ENCODE measurements at places on chromosomes 5 and 9.

DNA sequence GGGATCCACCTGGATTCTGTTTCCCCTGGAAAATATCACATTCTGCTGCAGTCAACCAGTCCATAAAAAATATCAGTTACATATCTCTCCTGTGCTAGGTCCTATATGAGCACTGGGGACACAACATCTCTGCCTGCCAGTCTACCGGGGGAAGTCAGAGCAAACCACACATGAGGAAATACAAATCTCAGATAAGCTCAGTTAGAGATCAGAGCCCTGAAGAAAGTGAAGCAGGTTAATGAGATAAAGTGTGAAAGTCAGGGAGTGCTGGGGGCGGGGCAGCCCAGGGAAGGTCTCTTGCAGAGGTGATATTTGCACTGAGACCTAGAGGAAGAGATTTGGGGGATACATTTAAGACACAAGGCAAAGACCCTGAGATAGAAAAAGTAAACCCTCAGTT lies 67.8 kb upstream of the SLC1A1 start:
- DNase-seq, result no peak

GRCh38 chr9:38318759-38319495 lies 73.6 kb upstream of the ALDH1B1 start:
- DNase-seq, result no peak

DNA sequence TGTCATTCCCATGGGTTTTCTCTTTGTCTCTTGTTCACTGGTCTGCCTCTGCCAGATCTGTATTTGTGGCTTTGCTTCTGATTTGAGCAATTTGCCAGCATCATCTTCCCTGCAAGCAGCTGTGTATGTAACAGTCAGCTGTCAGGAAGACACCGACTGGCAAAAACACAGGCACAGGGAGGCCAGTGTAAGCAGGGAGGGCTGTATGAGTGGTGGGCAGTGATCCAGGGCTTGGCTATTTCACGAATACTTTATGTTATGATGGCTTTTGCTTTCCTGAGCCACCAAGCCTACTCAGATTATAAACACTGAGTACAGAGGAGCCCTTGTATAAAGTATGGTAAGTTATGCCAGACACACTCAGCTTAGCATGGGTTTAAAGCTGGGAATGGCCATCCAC lies 11.6 kb downstream of the BNIP1 start:
- DNase-seq, result no peak

- DNase-seq, result peak; percentile 73
Measured at GRCh38 chr5:69414885-69415583, at the start of gene MARVELD2. TSS of gene MARVELD2 (plus strand) at chr5:69415116. CDS start at chr5:69419386, 4,270 bp downstream.

GRCh38 chr5:180348336-180348735 lies 4.8 kb downstream of the GFPT2 start:
- no peak for DNase-seq

DNA sequence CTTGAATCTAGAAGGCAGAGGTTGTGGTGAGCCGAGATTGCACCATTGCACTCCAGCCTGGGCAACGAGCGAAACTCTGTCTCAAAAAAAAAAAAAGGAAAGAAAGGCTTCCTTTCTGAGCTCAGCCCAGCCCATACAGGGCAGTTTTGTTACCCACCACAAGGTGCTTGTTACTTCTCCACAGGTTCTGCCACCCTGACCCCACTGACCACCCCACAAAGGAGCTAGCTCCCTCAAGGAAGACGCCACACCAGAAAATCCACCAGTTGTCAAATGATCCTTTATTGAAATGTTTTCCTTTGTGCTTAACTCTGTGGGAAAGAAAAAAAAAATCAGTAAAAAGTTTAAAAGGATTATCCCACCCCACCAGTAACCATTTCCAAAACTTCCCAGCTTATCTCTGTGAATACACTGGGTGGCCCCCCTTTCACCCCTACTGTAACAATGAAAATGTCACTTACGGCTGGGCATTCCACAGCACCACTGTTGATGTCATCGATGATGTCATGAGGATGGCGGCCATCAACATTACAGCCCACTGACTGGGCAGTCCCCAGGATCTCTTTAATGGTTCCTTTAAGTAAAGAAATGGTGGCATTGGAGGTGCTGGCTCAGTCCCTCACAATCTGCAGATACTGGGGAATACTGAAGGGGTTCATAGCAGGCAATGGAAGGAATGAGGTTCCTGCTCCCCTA lies 3.6 kb downstream of the RPL12 start:
- DNase-seq, result no peak

DNA sequence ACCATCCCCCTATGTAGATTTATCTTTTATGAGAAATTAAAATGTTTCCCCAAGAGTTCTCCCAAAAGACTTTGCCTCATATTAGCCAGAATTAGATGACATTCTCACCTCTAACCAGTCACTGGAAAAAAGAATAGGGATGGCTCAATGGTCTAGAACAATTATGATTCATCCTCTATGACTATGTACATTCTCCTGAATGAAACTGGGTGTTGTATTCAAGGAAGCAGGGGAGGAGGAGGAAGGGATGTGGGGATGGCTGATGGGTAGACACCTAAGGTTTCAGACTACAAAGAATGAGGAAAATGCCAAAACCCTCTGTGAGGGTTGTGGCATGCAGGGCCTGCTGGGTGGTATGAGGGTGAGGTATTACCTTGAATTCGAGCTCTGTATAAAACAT lies 49.5 kb upstream of the BRINP1 start:
- DNase-seq, result no peak

DNA sequence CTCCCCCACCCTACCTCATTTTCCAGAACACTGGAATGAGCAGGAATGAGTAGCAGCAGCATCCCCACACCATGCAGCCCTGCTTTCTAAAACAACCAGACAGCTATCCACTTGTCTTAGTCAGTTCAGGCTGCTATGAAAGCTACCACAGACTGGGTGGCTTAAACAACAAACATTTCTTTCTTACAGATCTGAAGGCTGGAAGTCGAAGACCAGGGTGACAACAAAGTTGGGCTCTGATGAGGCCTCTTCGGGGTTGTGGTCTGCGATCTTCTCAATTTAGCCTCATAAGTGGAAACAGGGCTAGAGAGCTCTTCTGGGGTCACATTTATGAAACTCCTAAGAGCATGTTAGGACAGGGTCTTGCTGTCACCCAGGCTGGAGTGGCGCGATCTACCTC lies 38.9 kb downstream of the LPAR1 start:
- DNase-seq, result no peak

DNA sequence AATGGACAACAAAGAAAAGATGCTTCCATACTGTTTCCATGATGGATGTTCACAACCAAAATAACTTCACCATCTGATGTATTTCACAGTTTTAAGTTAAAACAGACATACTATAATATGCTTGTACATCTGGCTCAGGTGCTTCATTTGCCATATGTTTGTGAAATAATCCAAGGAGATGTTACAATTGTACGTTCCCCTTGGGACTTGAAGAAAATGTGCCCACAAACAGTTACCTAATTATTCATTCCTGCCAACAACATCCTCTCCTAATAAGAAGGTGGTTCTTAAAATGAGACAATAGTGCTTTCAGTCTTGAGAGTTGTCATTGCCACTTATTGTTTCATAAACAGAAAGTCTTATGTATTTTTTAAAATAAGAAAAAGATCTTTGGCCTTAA lies 33.1 kb upstream of the SMARCA2 start:
- DNase-seq, result no peak

DNA sequence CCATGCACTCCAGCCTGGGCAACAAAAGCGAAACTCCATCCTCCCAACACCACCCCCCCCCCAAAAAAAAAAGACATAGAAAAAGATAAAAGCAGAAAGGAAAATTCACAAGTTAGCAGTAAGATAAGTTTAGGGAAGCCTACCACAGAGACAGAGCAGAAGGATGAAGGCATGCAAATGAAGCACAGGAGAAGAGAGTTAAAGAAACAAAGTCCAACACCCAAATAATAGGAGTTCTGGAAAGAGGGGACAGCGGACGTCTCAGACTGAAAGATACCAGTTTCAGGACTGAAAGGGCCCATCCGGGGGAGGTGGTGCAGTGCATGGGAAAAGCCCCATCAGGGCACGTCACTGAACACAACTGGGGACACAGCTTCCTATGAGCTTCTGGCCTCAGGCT lies 54.3 kb downstream of the OTULIN start:
- no peak for DNase-seq

- DNase-seq, result no peak
Measured at GRCh38 chr9:1294641-1295258, 244.6 kb downstream of the DMRT2 start.

- no peak for DNase-seq
Measured at GRCh38 chr9:127494304-127494702, 43.0 kb downstream of the LRSAM1 start.

Data from NCI-H526 treated with DMSO at 0.1 percent for 48 hours (cell line).